ENCODE measurements at places on chromosomes 3 and 15. TPM values are rescaled to one million over a fixed set of nuclear protein-coding genes. Genes with fewer than 3 reads are reported as not detected.

DNA sequence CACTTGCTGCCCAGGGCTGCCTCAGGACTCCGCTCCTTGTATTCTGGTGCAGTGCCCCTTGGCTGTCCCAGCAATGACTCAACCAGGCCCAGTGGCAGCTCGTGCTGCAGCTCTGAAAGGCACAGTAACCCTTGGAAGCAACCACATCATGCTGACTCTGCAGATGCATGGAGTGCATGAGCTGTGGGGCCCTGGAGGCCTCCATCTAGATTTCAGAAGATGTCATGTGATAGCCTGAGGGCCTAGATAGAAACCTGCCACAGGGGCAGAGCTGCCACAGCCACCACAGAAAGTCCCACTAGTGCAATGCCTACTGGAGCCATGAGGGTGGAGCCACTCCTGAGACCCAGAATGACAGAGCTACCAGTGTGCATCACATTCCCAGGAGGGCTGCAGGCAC lies 117.1 kb upstream of the SMAD3 start:
- peaks cover 11% of the 10 kb centered on the region for H3K27me3 ChIP-seq
- DNase-seq = no peak
- no peak overlapping the region for H3K4me3 ChIP-seq
- H3K4me1 ChIP-seq = no peaks in the 10 kb centered on the region

The PLOD2 gene
- total RNA-seq = 1.0 TPM

- peak overlapping the region; percentile 2 for H3K4me3 ChIP-seq
- DNase-seq = no peak
- H3K4me1 ChIP-seq = no peaks in the 10 kb centered on the region
- H3K27ac ChIP-seq = no peak overlapping the region
- H3K36me3 ChIP-seq = no peaks in the 10 kb centered on the region
These were observed 1.3 kb upstream of the GATA2 start for GRCh38 chr3:128494367-128494650.

The SERINC4 gene
- total RNA-seq = 0.50 TPM

- H3K36me3 ChIP-seq = no peaks in the 10 kb centered on the region
- no peak overlapping the region for H3K4me3 ChIP-seq
- H3K27ac ChIP-seq = no peak overlapping the region
- no peak for DNase-seq
These were observed 193.0 kb downstream of the ATP10A start for GRCh38 chr15:25670025-25670554.

The MASP1 gene
- not detected for total RNA-seq

The OXTR gene
- total RNA-seq = 2.7 TPM

DNA sequence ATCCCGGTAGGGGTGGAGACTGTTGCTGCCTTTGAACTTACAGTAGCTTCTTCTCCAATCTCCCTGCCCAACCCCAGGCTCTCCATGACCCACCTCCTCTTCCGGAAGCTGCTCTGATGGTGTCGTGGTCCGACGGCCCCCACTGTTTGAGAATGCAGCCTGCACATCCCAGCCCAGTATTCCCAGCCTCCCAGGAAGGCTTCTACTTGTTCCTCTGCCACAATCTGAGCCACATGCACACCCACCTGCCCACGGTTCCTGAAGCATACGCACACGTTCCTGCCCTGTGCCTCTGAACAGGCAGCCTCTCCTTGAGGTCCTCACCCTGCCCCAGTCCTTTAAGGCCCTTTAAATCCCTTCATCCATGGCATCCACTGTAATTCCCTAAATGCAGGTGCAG lies 57.4 kb downstream of the ABTB1 start:
- no peak overlapping the region for H3K27ac ChIP-seq
- H3K36me3 ChIP-seq = no peaks in the 10 kb centered on the region
- H3K27me3 ChIP-seq = peaks cover 10% of the 10 kb centered on the region
- H3K4me3 ChIP-seq = no peak overlapping the region

The GP5 gene
- total RNA-seq = not detected

GRCh38 chr3:164918905-164919304 lies 159.4 kb downstream of the SI start:
- no peak overlapping the region for H3K4me3 ChIP-seq
- H3K4me1 ChIP-seq = no peaks in the 10 kb centered on the region
- no peaks in the 10 kb centered on the region for H3K36me3 ChIP-seq
- no peaks in the 10 kb centered on the region for H3K27me3 ChIP-seq
- no peak overlapping the region for H3K27ac ChIP-seq
- DNase-seq = no peak

The TMIE gene
- not detected for total RNA-seq

DNA sequence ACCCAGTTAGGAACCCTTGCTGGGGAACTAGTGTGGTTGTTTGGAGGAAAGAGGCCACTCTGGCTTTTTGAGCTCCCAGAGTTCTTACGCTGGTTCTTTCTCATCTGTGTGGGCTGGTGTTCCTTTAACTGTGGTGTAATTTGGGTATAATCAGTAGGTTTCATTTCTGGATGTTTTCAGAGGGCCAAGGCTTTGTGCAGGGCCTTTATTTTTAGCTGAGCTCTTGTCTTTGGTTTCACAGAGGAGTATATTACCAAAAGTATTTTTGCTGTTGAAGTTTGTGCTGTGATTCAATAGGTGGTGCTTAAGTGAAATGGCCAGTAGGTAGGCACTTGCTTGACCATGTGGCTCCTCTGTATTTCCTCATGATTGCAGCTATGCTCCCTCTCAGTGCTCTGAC lies 357.9 kb downstream of the KCNH8 start:
- no peaks in the 10 kb centered on the region for H3K4me1 ChIP-seq
- H3K27ac ChIP-seq = no peak overlapping the region
- H3K27me3 ChIP-seq = no peaks in the 10 kb centered on the region
- DNase-seq = no peak
- no peak overlapping the region for H3K4me3 ChIP-seq

GRCh38 chr3:193030276-193030675 lies 112.6 kb upstream of the MB21D2 start:
- no peak for DNase-seq
- H3K36me3 ChIP-seq = no peaks in the 10 kb centered on the region

The GPR15 gene
- total RNA-seq = 13.2 TPM

- no peak for DNase-seq
- peaks cover 5% of the 10 kb centered on the region for H3K4me1 ChIP-seq
- no peak overlapping the region for H3K4me3 ChIP-seq
These were observed 4.1 kb upstream of the CALML4 start for GRCh38 chr15:68209272-68209671.

The CX3CR1 gene
- 18.4 TPM for total RNA-seq

DNA sequence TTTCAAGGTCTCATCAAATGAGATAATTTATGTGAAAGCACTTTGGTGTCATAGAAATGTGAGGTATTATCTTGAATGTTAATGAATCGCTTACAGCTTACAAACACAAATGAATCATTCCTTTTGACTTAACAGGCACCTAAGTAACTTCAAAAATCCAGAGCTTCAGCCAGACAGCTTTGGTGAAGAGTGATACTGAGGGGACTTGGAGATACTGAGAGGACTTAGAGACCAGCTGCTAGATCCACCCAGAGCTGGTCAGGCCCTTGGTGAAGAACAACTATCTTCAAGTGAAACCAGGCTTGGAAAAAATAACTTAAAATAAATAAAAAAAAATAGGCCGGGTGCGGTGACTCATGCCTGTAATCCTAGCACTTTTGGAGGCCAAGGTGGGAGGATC lies 16.2 kb upstream of the ZFYVE19 start:
- H3K4me3 ChIP-seq = no peak overlapping the region
- H3K4me1 ChIP-seq = peaks cover 34% of the 10 kb centered on the region
- H3K27me3 ChIP-seq = no peaks in the 10 kb centered on the region
- H3K27ac ChIP-seq = no peak overlapping the region
- DNase-seq = no peak

DNA sequence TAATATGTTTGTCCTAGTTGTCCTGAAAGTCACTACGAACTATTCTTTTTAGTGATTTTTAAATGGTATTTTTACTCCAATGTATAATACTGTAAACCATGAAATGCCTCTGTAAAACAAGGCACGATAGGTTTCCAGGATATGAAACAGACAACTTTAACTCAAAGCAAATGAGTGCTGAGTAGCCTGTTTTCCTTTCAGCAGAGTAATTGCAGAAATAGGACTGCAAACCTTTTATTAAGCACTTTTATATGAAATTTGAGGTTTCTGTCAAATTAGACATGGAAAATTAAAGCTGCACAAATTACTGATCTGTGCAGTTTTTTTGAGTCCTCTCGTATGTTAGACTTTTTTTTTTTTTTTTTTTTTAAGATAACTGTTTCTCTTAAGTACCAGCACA lies 16.2 kb downstream of the AKAP13 start:
- no peak overlapping the region for H3K27ac ChIP-seq
- H3K4me1 ChIP-seq = peaks cover 8% of the 10 kb centered on the region
- H3K27me3 ChIP-seq = no peaks in the 10 kb centered on the region
- no peak for DNase-seq
- H3K4me3 ChIP-seq = no peak overlapping the region

- no peak overlapping the region for H3K27ac ChIP-seq
- H3K4me3 ChIP-seq = no peak overlapping the region
- no peaks in the 10 kb centered on the region for H3K4me1 ChIP-seq
- H3K36me3 ChIP-seq = no peaks in the 10 kb centered on the region
- H3K27me3 ChIP-seq = peaks cover 36% of the 10 kb centered on the region
These were observed 26.0 kb upstream of the MRPS22 start for GRCh38 chr3:139317660-139318430.

The MAP6D1 gene
- 2.6 TPM for total RNA-seq

DNA sequence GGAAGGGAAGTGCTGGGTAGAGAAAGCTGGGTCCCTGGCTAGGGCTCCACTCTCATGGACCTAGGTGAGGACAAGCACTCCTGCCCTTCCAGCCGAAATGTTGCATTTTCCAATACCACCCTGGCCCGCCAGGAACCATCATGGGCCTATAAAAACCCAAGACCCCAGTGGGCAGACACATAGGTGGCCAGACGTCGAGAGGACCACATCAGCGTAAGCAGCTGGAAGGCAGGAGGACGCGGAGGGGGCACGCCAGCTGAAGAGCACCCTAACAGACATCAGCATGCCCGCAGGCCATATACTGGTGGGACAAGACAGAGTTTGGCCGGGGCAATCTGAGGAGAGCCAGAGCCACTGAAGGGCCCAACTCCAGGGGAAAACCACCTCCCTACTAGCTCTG lies 98.3 kb downstream of the GBE1 start:
- H3K27ac ChIP-seq = no peak overlapping the region
- H3K36me3 ChIP-seq = no peaks in the 10 kb centered on the region
- no peak for DNase-seq
- peaks cover 11% of the 10 kb centered on the region for H3K4me1 ChIP-seq

The SPINT1 gene
- total RNA-seq = 1.5 TPM

The PLA2G4E gene
- not detected for total RNA-seq

DNA sequence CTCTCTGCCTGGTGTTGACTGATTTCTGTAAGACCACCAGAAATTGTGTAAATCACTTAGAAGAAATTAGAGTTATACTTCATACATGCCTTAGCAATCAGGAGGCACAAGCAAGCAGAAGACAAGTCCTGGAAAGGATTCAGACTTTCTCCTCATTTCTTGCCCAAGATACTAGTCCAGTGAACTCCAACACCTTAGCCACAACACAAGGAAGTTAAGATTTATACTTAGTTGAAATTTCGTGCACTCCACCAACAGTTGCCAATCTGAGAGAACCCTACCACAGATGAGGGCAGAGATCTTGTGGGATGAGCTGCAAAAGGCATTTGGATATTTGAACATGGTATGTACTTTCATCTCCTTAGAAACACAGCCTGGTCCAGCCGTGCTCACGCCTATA lies 2.3 kb downstream of the P3H2 start:
- H3K27ac ChIP-seq = no peak overlapping the region
- peaks cover 16% of the 10 kb centered on the region for H3K27me3 ChIP-seq
- H3K4me1 ChIP-seq = peaks cover 6% of the 10 kb centered on the region
- no peak overlapping the region for H3K4me3 ChIP-seq
- peaks cover 7% of the 10 kb centered on the region for H3K36me3 ChIP-seq

DNA sequence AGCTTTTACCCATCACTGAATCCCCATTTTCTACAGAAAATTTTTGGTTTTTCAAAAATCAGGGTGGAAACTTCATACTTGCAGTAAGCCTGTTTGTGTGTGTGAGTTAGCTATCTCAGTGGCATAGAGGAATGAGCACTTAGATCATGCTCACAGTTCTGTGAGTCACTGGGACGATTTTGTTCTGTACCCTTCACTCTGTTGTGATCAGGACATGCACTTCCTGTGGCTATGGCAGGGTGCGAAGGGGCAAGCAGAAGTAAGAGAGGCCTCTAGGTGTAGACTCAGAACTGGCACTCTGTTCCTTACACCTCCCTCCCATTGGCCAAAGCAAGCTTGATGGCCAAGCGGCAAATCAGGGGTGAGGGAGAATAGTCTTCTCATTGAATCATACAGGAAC lies 11.6 kb downstream of the NIPA2 start:
- no peaks in the 10 kb centered on the region for H3K27me3 ChIP-seq
- peaks cover 5% of the 10 kb centered on the region for H3K36me3 ChIP-seq
- H3K4me1 ChIP-seq = peaks cover 24% of the 10 kb centered on the region
- no peak overlapping the region for H3K4me3 ChIP-seq

The SLC38A3 gene
- not detected for total RNA-seq

DNA sequence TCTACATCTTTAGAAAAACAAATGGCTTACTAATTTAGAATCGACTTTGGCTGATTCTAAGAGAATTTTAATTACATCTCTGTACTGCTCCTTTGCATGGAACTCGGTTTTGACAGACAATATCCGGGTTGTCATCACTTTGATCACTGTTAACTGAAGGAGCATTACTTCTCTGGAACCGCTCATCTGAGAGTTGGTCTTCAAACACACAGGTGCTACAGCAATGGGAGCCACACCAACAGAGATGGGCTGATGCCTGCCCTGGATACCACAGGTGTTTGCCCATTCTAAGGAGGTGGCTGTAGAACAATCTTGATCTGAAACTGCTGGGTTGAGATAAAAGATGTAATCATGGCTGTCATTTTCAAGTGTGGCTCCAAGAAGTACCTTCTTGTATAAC lies 21.6 kb downstream of the LINS1 start:
- no peaks in the 10 kb centered on the region for H3K27me3 ChIP-seq
- H3K27ac ChIP-seq = no peak overlapping the region
- no peak for DNase-seq
- peaks cover 16% of the 10 kb centered on the region for H3K36me3 ChIP-seq

GRCh38 chr3:10015461-10015904 lies 10.8 kb upstream of the FANCD2 start:
- peaks cover 5% of the 10 kb centered on the region for H3K36me3 ChIP-seq
- H3K4me1 ChIP-seq = peaks cover 25% of the 10 kb centered on the region
- DNase-seq = no peak
- no peak overlapping the region for H3K4me3 ChIP-seq
- H3K27me3 ChIP-seq = no peaks in the 10 kb centered on the region

DNA sequence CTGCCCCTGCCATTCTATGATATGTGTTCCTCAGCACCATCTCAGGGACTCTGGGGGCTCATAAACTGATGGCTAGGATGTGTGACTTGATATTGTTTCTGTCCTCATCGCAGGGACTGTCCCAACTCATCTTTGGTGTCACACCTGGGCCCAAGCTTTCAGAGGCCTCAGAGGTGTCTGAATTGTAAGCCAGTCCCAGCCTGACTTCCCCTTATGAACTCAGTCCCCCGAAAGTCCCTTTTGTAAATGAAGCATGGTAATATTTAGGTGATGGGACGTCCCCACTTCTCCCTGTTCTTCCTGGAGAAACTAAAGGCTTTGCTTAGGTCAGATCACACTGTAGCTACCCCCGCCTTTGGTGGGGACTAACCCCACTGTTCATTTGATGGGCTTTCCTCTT lies 142.4 kb upstream of the TLE3 start:
- H3K4me1 ChIP-seq = peaks cover 41% of the 10 kb centered on the region
- no peaks in the 10 kb centered on the region for H3K36me3 ChIP-seq
- no peak for DNase-seq
- H3K27ac ChIP-seq = no peak overlapping the region
- peaks cover 35% of the 10 kb centered on the region for H3K27me3 ChIP-seq

- no peak for DNase-seq
- H3K27me3 ChIP-seq = no peaks in the 10 kb centered on the region
- H3K36me3 ChIP-seq = peaks cover 4% of the 10 kb centered on the region
- H3K4me3 ChIP-seq = no peak overlapping the region
- no peaks in the 10 kb centered on the region for H3K4me1 ChIP-seq
These were observed 101.0 kb upstream of the CPNE4 start for GRCh38 chr3:132135628-132136333.
